ENCODE measurements at places on chromosomes 2 and 18.

DNA sequence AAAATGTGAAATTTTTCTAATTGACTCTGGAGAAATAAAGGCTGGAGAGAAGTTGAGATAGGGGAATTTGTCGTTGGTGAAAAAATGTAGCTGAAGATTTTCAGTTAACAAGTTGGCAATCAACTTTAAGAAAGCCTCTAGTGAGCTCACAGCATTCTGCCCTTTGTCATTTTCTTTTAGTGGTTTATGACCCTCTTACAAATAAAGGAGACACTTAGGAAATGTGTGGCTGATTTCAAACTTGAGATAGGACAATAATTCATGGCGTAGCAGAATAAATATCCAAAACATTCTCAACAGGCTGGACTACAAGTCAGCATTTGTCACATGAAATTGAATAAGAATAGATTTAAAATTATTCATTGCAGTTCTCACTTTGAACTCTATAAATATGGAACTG, 412.5 kb upstream of the SPHKAP start:
- no peak for DNase-seq

GRCh38 chr2:164773635-164774034, 68.0 kb downstream of the COBLL1 start:
- DNase-seq, result no peak

DNA sequence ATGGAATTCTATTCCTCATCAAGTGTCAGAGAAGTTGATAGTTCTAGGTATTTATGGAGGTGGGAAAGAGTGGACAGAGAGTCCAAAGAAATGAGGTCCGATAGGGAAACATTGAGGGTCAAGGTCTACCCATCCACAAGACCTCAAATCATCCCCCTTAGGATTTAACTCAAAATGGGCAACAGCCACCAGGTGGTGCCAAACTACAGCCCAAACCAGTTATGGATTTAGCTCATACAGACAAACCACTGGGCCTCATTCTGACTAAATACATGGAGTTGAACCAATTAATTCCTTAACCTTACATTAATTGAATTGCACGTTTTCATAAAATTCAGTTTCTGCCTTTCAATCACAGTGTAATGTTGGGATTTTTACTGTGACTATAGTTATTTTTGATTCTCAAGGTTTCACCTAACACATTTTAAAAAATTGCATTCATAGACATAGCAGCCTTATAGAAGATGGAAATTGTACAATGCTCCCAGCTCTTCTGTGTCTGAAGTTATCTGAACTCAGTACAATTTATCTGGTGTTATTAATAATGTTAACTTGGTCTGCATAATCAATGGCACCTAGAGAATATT, 98.2 kb upstream of the HNMT start:
- DNase-seq, result peak; percentile 80

- DNase-seq, result no peak
Observed at GRCh38 chr2:57190007-57190406, 856.6 kb upstream of the VRK2 start.

DNA sequence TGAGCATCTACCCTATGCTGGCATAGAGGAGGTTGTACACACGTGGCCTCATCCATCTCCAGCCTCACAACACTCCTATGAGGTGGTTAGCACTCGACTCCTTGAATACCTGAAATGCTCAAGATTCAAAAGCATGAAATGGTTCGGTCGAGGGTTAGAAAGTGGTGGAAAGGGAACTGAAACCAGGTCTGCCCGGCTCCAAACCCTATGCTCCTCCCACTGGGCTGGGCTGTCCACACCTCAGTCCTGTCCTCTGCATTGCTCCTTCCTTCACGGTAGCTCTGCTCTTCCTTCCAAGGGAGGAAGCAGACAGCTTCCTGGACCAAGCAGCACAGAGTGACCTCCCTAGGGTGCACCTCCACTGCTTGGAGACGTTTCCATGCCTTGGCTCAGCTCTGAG, 565.2 kb upstream of the ID2 start:
- DNase-seq, result no peak

GRCh38 chr2:57979158-57979557, 67.4 kb upstream of the VRK2 start:
- peak; percentile 27 for DNase-seq

All from GM23338 (cell line).